Heart left ventricle (tissue), 16 donors: ENCODE measurements at places on chromosomes 12 and 14. TPM values are rescaled to one million over a fixed set of nuclear protein-coding genes. Genes with fewer than 3 reads are reported as not detected.

- DNase-seq, result no peak
Observed at GRCh38 chr14:67396381-67396970, 15.5 kb downstream of the PLEK2 start.

DNA sequence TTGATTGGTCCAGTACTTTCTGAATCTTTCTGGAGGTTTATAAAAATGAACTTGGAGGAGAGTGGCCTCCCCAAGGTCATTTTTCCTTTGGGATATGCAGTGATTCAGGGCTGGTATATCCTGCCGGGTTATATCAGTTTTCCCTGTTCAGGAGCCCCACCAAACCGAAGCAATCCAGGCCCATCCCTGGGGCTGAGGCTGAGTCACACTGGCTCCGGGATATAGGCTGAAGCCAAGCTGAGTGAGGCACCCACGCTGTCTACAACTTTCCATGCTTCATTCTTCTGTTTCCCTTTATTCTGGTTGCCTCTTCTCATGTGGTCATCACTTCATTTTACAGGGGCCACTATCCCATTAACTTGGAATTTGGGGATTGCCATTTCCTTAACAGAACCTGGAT, 3.4 kb downstream of the SSPN start:
- DNase-seq, result peak; percentile 28

DNA sequence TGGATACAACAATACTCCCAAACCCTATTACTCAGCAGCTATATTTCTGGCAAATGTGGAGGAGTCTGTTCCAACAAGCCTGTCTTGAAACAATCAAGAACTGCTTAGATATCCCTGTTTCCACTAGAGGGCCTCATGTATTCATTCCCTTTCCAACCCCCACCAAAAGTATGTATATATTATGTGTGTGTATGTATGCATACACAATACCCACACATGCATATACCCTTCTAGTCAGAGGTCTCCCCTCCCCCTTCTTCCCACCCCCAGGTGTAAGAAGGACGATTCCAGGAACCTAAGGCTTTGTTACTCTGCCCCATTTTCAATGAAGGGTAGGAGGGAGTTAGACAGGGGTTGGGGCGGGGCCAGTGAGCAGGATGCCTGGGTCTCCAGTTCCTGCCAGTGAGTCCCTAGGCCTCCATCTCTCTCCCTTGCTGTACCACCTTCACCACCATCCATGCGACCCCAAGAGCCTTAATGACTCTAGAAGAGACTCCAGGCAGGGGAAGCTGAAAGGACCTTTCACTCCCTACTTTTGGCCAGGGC, at the start of gene DGKA:
Gene DGKA (plus strand): TSS at position 392 of the 546 bp plus-strand sequence. CDS start 5,342 bp downstream, outside the sequence.
- peak; percentile 30 for DNase-seq

Gene TOMM20L
- not detected for total RNA-seq

Gene ACVR1B
- 19.8 TPM for total RNA-seq

Gene KRT71
- not detected for total RNA-seq
